ENCODE measurements at places on chromosomes 4 and X.

DNA sequence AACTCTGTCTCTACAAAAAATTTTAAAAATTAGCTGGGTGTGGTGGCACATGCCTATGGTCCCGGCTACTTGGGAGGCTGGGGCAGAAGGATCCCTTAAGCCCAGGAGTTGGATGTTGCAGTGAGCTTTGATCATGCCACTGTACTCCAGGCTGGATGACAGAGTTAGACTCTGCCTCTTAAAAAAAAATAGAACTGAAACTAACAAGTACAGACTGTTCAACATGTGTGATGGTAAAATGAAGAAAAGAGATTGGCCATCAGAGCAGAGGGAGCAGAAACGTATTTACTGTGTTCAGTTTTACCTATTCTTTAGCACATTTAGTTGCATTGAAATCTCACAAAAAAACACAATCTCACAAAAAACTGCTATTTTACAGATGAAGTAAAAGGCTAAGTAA lies 77.9 kb upstream of the NAP1L5 start:
- DNase-seq, result no peak

GRCh38 chr4:138565576-138565975 lies 323.4 kb upstream of the SLC7A11 start:
- no peak for DNase-seq

DNA sequence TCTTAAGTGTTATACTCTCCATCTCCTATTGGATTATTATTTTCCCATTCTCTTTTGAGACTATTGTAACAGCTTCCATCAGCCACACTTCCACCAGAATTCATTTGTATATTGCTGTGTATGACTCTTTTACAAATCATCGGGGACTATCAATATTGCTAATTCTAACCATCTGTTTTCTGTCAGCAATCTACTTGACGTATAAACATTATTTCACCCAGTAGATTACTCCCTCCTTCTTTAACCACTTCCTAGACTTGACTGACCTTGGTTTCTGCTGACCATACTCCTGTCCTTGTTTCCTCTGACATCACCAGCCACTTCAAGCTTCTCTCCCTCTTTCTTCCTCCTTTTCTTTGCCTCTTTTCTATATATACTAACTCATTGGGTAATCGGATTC lies 402.9 kb downstream of the PCDH18 start:
- DNase-seq, result no peak

DNA sequence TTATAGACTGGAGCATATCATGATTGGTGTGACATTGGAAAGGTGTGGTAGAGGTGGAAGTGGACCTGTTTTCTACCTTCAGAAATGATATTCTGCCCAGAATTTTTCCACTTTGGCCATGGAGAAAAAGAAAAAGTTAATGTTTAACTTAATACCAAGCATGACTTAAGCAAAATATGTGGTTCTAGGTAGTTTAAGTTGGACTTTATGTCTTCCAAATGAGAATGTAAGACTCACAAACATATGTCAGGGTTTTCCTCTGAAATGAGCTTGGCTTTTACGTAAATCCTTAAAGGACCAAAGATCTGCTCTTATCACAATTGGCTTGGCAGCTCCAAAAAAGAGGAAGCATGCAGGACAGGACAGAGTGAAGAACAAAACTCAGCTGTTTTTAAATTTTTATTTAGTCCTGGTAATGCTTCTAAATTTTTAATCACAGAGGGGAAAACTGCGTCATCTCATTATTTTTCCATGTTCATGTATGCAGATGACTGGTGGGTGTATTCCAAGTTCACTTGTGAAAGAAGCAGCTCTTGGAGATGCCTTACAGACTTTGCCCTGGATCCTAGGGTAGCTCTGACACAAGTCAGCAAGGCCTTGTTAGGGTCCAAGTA lies 98.2 kb downstream of the ANK2 start:
- no peak for DNase-seq

- no peak for DNase-seq
Observed at GRCh38 chr4:931194-931959, 739 bp downstream of the GAK start.

- no peak for DNase-seq
Observed at GRCh38 chr4:4870576-4871241, 11.2 kb downstream of the MSX1 start.

- DNase-seq, result no peak
Observed at GRCh38 chr4:77225022-77225421, 68.0 kb downstream of the CCNG2 start.

GRCh38 chr4:172680691-172681090 lies 487.9 kb upstream of the GALNT7 start:
- no peak for DNase-seq

- DNase-seq, result no peak
Observed at GRCh38 chr4:76806346-76806745, 91.6 kb downstream of the SOWAHB start.

- DNase-seq, result no peak
Observed at GRCh38 chr4:101229116-101229515, 118.2 kb downstream of the PPP3CA start.

GRCh38 chr4:5962416-5962815 lies 55.8 kb downstream of the C4orf50 start:
- DNase-seq, result no peak

- no peak for DNase-seq
Observed at GRCh38 chr4:7172946-7173345, 19.4 kb upstream of the SORCS2 start.

GRCh38 chr4:184413261-184414046 lies 60.9 kb downstream of the IRF2 start:
- DNase-seq, result no peak

- DNase-seq, result no peak
Observed at GRCh38 chrX:15909605-15910004, 55.0 kb upstream of the AP1S2 start.

DNA sequence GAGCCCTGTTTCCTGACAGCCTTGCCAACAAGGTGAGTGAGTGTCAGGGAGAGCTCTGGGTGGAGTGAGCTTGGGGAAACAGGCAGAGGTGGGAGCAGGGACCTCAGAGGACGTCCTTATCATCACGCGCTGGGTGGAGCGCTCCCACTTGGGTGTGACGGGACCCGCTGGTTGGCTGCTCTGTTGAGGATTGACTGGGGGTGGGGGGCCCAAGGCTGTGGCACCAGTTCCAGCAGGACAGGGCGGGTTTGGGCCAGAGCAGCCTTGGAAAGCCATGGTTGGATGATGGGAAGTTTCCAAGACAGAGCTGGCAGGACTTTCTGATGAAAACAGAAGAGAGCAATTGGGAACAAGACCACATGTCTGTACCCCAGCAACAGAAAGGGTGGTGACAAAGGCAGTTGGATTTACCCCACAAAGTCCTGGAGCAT lies 3.0 kb upstream of the PCGF3 start:
- DNase-seq, result no peak

DNA sequence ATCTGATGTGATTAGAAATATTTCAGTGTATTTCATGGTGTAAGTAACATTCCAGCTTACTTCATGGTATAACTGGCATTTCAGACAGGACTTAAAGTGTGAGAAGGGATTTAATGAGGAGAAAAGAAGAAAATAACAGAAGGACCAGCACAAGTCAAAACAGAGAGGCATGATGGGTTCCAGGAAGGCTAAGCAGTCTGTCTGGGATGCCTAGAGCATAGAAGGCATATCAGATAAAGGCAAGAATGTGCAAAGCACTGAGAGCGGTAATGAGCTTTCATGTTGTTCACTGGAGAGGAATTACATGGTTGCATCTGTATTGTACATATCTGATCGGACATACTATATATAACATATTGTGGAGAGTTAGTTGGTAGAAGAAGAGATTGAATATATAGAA lies 54.2 kb downstream of the GRID2 start:
- no peak for DNase-seq

- no peak for DNase-seq
Observed at GRCh38 chrX:40845331-40845911, 110.1 kb upstream of the MED14 start.

GRCh38 chr4:18075823-18076433 lies 54.4 kb upstream of the LCORL start:
- DNase-seq, result no peak

DNA sequence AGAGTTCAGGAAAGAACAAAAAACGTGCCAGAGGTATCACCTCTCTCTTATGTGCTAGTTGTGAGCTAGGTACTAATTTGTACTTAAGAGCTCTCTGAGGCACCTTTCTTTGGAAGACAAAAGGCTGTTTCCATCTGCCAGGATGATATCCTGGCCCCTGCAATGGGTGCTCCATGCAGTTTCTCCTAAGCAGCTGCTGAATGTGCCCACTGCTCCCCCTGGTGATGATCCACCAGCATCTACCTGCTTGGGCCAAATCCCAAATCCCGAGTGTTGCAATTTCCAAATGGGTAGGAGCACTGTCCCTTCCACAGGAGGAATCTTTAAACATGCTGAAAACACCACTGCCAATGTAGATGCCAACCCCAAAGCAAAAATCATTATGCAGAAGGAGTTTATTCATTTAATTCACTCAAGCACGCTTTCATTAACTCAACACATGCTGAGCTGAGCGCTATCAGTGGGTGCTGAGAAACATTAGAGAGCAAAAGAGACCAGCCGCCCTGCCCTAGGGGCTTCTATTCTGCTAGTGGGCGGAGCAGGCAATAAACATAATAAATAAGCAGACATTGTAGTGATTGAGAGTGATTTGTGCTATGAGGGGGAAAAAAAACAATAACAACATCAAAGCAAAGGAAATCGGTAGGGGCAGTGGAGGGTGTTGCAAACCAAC lies 69.6 kb upstream of the C4orf50 start:
- no peak for DNase-seq

DNA sequence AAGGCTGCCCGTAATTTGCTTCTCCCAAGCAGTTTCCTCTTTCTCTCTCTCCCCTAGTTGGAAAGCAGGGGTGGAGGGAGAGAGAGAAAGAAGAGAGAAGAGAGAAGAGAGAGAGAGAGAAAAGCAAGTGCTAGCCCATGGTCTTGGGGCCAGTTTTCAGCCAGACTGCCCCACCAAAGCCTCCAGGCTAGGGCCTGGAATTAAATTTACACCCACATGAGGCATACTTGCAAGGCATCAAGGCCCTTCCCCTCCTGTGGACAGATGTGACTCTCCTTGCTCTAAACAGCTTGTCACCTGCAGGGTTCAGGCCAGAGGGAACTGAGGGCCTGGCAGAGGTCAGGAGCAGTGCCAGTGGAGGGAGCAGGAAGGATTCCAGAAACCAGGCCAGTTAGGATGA lies 1.7 kb upstream of the CXCR3 start:
- no peak for DNase-seq

DNA sequence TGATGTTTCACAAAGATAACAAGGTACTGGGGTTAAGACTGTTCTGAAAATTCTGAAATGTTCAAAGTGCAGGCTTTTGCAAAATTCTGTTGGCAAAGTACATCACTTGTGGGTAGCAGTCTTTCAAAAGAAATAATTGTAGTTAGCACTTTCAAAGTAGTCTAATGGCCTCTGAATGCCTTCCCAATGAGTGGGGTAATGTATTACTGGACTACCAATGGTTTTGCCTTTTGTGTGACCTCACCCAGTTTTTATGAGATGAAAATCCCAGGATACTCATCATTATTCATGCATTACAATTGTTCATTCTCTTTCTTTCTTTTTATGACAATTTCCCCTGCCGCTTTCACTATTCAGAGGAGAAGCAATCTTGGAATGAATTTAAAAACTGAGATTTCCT lies 686.1 kb downstream of the GLUD2 start:
- DNase-seq, result no peak

DNA sequence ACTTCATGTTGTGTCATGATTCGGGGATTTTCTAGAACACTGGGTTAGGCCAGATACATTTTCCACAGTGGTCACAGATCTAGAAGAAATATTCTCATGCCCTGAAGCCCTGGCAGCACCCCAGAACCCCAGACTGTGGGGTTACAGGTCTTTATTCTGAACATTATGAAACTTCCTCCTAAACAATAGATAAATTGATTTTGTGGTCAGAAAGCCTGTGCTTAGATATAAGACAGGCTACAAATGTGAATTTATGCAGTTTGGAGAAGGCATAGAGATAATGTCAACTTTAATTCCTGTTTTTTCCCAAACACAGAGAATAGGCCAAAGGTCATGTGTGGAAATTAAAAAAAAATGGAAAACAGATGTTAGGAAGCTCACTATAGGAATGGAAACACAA lies 492.9 kb downstream of the SPRY1 start:
- DNase-seq, result no peak

- DNase-seq, result no peak
Observed at GRCh38 chrX:45765281-45765680, 564.6 kb upstream of the DIPK2B start.

DNA sequence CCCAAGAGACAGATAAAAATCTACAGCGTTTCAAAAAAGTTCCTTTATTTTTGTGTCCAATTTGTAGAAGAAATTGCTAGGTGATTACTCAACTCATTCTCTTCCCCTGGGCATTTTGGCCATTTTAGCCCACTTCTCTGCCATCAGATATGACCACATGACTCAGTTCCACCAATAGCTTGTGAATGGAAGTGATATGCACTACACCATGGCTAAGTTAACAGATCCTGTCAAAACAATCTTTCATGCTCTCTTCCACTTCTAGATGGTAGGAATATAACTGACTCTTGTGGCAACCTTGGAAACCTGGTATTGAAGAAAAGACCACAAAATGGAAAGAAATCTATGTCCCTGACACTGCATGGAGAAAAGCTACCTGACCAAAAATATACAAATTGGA lies 26.2 kb upstream of the FREM3 start:
- DNase-seq, result no peak

DNA sequence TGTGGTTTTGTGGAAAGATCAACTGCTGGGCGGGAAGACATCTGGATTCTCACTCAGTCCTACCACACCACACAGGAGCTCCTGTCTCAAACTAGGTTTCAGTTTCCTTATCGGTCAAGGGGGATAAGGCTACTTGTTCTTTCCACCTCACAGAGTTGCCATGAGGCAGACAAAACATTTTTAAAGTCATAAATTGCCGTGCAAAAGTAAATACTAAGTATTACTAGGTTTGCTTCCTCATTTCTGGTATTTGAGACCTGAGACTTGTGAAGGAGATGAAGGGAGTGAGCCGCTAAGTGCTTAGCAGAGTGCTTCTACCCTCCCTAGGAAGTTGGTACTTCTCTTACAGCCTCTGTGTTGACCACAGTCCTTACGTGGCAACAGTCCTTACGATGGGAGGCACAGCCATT lies 1.5 kb downstream of the LAP3 start:
- no peak for DNase-seq

DNA sequence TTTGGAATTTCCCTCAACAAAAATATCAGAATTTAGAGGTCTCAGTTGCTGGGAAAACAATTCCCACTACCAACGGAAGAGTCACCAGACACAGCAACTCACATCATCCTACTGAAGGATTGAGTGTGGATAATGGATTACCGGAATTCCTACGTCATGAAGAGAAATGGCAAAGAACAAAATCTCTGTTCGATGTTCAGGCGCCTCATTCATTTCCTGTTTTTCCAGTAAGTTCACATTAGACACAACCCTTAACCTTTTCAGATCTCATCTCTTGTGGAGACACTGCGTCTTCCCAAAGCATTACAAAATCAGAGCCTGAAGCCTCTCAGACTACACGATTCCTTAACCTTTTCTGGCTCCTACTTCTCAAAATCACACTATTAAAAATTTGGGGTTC lies 58.5 kb upstream of the CPEB2 start:
- no peak for DNase-seq

DNA sequence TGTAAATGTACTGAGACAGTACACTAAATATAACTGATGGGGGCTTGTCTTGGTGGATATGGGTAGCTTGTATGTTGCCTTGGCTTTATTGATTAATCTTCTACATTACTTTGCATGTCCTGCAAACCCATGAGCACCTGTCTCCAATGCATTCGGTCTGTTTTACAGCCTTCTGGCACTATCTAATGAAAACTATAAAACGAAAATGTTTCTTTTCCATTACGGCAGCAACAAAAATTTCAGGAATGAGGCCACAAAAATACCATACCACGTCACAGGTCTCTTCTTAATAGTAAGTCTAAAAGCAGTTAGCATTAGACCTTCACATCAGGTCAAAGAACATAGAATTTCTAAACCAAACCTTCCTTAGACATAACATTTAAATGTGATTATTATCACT lies 49.8 kb downstream of the EDNRA start:
- DNase-seq, result no peak

All from stimulated activated CD8-positive, alpha-beta memory T cell treated with anti-CD3 and anti-CD28 coated beads, Interleukin-4, amount 100 ng/mL, for 1 hour (primary cell).